ENCODE measurements at places on chromosomes 4 and X. TPM values are rescaled to one million over a fixed set of nuclear protein-coding genes. Genes with fewer than 3 reads are reported as not detected.

DNA sequence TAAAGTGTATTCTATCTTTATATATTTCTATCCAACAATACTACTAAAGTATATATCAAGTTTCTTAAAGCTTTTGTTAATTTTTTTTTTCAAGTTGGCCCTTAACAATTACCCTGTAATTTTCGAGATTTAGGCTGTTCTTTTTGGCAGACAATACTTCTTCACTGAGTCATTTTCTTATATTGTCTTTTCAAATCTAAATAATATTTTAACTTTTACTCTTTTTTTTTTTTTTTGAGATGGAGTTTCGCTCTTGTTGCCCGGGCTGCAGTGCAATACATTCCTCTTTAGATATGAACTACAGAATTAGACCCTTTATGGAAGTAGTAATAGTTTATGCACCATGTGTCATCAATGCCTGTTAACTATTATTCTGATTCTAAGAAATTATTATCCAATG, 120.7 kb downstream of the GLRA3 start:
- DNase-seq = no peak

GRIA3 gene
- 0.54 TPM for total RNA-seq

GRCh38 chr4:93897559-93897958, 69.0 kb downstream of the ATOH1 start:
- DNase-seq = no peak

PRDX4 gene
- total RNA-seq = 17.0 TPM

FRG2 gene
- not detected for total RNA-seq

DNA sequence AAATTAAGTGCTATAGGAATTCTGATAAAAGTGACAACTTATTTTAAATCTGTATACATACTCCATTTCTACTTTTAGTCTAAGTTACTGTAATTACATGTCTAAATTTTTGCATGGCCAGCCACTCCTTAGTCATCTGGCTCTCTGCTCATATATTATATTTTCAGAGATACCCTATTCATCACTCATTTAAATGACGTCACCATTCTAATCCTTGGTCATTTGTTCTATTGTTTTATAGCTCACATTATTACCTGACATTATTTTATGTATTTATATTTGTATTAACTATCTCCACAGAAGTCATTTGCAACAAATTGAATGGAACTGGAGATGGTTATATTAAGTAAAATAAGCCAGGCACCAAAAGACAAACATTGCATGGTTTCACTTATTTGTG, 179.6 kb upstream of the CXorf51A start:
- DNase-seq = no peak

TSPAN6 gene
- 0.17 TPM for total RNA-seq

- DNase-seq = no peak
These were observed 97.2 kb downstream of the GUCY2F start for GRCh38 chrX:109384699-109385098.

FOXR2 gene
- total RNA-seq = not detected

DNA sequence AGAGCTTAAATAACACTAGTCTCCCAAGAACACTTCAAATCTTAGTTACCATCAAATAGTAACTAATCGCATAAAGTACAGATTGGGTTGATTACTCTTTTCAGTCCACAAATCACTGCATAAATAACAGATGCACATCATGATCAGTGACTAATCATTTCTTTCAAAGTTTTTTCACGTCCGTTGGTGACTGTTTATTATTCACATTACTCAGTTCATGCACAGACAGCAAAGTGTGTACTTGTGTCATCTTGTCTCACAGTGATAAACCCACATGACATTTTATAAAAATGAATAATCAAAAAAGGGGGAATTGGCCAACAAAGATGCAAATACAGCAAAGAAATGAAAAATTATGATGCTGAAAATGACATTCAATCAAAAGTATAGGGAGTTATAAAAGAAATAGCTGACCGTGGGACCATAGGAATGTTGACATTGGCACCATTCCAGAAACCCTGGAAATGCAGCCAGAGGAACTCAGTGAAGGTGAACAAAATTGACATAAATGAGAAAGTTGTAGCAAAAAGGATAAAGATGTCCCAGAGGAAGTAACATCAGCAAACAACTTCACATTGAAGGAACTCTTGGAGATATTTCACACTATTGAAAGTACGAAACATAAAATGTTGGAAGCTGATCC, 161.5 kb downstream of the SOX3 start:
- no peak for DNase-seq

- no peak for DNase-seq
These were observed 111.9 kb downstream of the SORBS2 start for GRCh38 chr4:185700048-185700447.

DNA sequence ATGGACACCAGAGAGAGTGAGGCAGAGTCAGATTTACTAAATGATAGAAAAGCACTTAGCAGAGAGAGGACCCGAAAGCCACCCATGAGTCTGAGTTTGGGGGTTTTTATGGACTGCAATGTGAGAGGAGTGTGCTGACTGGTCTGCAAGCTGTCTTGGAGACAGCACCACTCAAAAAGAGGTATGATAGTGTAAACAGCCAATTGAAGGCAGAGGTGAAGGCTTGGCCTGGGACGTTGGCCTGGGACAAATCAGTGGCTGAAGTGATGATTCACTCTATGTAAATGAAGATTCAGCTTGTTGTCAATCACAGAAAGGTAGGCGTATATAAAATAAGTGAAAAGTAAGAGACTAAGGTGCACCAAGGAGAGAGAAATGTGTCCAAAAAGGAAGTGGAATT, 217.6 kb upstream of the ZFP42 start:
- no peak for DNase-seq

DNA sequence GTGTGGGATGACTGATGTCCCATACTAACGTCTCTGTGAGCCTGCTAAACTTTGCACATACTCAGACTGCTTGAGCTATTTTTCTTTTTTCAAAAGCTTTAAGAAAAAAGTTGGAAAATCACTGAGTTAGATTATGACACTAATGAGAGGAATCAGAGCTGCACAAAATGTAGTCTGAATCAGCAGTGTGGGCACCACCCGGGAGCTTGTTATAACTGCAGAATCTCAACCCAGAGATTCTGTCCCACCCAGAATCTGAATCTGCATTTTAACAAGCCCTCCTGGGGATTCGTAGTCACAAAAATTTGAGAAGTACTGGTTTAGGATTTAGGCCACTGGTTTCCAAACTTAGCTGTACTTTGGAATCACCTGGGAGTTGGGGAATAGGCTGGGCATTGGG, 102.1 kb upstream of the MID1IP1 start:
- DNase-seq = no peak

FDCSP gene
- not detected for total RNA-seq

- no peak for DNase-seq
These were observed 3.7 kb upstream of the IGFBP7 start for GRCh38 chr4:57113870-57114269.

ADGRA3 gene
- 1.3 TPM for total RNA-seq

C4orf36 gene
- not detected for total RNA-seq

GBA3 gene
- total RNA-seq = not detected

- DNase-seq = no peak
These were observed 2110.0 kb downstream of the PCDH7 start for GRCh38 chr4:32830160-32830559.

HSD17B13 gene
- total RNA-seq = 0.48 TPM

DNA sequence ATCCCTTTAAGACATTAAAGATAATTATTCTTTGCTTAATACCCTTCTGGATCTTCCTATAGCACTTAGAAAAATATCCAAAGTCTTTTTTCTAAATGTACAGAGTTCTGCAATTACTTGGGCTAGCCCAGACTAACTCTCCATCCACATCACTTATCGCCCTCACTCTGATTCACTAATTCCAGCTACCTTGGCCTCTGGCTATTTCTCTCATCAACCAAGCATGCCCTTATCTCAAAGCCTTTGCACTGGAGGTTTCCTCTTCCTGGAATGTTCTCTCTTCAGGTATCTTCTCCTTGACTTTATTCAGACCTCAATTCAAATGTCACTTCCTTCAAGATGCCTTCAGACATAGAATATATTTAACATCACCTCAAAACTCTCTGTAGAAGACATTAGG, 345.1 kb upstream of the SMIM31 start:
- no peak for DNase-seq

GPRIN3 gene
- total RNA-seq = 23.9 TPM

FAM53A gene
- total RNA-seq = 0.54 TPM

CDS1 gene
- total RNA-seq = 0.26 TPM

CENPI gene
- total RNA-seq = 24.6 TPM

RXFP1 gene
- not detected for total RNA-seq

CLIC2 gene
- total RNA-seq = 0.79 TPM

GRCh38 chr4:137748616-137749015, 216.3 kb upstream of the PCDH18 start:
- DNase-seq = no peak

DNA sequence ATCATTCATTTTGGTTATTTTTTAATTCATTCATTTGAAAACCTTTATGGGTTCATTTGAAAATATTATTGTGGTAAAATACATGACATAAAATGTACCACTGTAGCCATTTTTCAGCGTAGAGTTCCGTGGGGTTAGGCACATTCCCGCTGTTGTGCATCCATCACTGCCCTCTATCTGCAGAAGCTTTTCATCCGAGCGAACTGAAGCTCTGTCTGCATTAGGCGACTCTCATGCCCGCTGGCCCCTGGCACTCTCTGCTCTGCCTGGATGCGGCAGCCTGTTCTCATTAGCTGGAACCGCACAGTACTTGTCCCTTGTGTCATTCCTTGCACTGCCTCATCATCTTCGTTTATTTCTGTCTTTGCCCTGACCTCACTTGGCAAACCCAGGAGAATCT, 17.5 kb downstream of the CFAP99 start:
- no peak for DNase-seq

GRCh38 chr4:79065262-79065661, 126.0 kb upstream of the PAQR3 start:
- no peak for DNase-seq

FRMPD4 gene
- total RNA-seq = not detected

GRCh38 chr4:100738196-100739165, 220.7 kb upstream of the EMCN start:
- no peak for DNase-seq

GRCh38 chr4:38634047-38634759, 29.8 kb upstream of the KLF3 start:
- no peak for DNase-seq

DNA sequence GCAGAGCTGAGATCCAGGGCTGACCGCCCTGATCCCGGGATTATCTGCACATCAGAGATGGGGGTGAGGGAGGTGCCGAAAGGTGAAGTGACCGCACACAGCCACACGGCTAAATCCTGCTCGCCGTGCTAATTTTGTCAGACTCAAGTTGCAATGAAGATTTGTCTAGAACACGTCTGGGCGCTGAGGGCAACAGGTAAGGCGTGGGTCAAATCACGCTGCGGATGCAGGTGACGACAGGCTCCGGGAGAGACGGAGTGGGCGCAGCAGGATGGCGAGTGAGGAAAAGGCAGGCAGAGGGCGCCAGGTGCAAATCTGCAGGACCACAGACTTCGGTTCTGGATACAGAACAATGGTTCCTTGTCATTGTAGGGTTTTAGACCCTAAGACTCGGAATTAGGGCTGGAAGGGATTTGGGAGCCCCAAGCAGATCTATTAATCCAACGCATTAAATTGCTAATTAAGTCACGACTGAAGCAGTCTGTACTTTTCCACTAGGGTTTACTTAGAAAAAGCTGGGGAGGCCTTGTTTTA, 1.9 kb upstream of the TBC1D14 start:
- no peak for DNase-seq

DNA sequence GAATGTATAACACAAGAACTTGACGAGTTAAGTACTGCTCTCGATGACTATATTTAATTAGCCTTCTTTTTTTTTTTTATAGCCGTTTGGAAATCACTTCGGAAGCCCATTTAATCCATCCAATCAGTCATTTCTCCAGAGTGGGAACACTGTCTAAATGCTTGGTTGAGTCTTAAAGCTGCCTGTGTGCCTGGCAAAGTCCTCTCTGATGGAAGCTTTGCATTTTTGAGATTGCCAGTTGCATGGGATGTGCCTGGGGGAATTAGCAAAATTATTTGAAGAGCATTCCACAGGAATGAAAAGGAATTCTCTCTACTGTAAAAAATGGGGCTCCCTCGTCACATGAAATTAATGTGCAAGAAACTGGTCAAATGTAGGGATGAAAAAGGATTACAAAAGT, 398.8 kb upstream of the RPS6KA3 start:
- no peak for DNase-seq
